AG20443 (cell line): ENCODE measurements at places on chromosomes 1 and 21.

DNA sequence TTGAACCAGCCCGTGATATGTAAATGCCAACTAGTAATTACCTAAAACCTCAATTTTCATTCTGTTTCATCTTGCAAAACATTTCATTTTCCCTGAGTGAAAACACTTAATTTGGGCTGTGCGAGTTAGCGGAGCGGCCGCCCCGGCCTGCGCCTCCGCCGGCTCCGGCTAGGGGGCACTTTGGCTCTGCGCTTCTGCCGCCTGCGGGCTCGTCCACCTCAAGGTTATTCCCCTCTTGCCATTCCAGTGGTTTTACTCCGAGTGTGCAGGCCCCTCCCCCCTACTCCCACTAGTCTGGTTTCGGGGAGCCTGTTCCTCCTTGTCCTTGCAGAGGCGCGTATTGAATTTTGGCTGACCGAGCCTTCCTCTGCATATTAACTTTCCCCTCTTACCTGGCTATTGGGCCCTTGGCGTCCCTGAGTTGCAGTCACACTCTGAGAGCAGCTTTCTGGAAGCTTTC is 55.6 kb downstream of the PEX14 start:
- peak; percentile 70 for DNase-seq

DNA sequence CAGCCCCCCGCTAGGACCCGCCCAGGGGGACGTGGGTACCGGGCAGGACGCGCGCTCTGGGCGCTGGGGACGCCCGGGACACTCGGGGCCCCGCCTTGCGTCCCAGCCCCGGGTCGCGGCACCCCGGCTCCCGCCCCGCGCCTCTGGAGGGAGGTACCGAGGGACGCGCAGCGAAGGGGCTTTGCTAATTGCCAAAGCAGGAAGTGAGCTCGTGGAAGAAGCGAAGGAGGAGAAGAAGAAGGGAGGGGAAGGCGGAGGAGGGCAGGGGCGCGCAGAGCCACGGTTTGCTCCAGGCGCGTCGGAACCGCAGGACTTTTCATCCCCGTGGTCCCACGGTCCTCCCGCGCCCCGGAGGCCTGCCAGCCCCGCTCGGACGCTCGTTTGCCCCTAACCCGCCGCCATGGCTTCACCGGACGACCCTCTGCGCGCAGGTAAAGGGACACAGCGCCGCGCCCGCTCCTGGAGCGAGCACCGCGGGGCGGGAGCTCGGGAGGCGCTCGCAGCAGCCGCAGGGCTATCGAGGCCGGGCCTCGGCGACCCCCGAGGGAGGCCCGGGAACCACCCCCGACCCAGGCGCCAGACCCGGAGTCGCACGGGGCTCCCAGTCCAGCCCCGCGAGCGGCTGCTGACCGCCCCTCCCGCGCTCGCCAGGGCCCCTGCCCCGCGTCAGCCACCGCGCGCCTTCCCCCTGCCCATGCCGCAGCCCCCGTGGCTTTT is 1.3 kb downstream of the EDARADD start:
- DNase-seq: peak; percentile 29

GRCh38 chr1:220918285-220918951 is 39.2 kb downstream of the HLX start:
- no peak for DNase-seq

- no peak for DNase-seq
Measured at GRCh38 chr1:16083486-16083885, 10.0 kb upstream of the FAM131C start.
